ENCODE measurements at places on chromosomes 5 and 9.

DNA sequence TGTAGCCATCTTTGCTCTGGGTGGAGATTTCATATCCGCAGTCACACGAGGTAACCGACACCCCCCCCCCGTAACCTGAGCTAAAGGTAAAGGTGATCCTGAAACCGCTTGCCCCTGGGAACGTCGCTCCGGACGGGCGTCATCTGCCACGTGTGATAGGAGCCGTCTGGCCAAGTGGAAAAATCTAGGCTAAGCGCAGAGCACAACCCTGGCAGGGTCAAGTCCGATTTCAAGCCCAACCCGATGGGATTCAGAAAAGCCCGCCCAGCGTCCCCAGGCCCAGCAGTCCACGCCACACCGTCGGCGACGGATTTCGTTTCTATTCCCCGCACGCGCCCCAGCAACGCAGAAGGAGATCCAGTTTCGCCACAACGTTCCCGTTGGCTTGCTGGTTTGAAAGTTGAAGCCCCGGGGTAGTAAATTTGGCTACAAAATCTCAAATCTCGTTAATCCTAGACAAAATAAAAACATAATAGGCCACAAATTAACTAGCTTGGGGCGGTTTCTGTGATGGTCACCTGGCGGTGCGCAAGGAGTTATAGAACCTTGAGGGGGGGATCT lies 32.4 kb upstream of the NFIB start:
- DNase-seq, result peak; percentile 43

DNA sequence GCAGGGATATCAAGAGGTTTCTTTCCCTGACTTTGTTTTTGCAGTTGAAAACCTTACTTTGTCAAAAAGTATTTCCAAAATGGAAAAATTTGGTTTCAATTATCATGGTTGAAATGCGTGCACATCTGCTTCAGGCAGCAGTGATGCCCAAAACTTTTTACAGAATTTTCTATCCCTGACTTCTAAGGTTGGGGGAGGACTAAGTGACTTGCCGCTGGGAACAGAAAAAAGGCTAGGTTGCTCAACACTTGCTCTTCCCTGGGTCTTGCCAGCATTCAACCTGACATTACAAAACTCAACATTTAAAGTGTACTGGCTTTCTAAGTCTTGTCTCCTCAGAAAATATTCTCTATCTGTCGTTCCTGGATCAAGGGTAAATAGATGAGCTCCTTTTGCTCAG lies 4.7 kb downstream of the KLHL3 start:
- DNase-seq, result no peak

GRCh38 chr5:78648359-78649210 lies at the start of gene LHFPL2:
LHFPL2 (minus strand) TSS chr5:78648772; CDS start chr5:78510213, 138,559 bp downstream.
- peak; percentile 71 for DNase-seq

- DNase-seq, result no peak
Measured at GRCh38 chr5:68817632-68818031, 276.2 kb upstream of the SLC30A5 start.
